ENCODE measurements at places on chromosomes 4 and X.

DNA sequence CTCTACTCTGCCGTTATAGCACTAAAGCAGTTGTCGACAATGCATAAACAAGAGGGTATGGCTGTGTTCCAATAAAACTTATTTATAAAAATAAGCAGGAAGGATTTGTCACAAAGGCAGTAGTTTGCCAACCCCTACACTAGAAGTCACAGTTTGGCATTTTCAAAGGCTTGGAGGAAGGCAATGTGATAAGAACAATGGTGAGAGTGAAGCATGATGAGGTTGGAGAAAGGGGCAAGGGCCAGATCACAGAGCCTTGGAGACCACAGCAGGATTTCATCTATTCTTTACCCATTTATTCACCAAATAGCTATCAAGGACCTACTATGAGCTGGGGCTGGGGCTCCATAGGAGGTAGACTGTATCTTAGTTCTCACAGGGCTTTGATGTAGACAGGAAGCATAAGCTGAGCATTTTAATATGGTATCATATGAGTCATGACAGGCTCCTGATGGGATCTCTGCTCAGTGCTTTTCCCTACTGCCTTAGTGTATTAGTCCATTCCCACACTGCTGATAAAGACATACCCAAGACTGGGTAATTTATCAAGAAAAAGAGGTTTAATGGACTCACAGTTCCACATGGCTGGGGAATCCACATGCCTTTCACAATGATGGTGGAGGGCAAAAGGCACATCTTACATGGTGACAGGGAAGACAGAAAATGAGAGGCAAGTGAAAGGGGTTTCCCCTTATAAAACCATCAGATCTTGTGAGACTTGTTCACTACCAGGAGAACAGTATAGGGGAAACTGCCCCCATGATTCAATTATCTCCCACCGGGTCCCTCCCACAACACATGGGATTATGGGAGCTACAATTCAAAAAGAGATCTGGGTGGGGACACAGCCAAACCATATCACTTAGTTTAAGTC is 58.9 kb downstream of the PPM1K start:
- DNase-seq: no peak

DNA sequence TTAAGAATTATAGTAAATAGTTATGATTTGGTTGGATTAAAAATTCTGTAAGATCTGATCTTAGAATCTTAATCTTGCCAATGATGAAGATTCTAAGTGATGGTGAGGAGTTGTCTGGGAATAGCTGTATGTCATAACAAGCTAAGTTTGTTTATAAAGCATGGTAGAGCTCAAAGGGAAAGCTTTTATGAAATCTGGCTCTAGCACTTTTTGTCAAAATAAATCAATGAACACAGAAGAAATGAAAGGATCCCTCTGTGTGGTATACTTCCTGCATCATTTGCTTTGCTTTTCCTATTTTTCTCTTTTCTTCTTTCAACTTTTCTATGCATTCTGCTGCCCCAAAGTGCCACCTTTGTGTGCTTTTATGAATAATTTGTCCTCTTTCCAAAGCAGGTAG is 193.5 kb upstream of the FAT1 start:
- no peak for DNase-seq

DNA sequence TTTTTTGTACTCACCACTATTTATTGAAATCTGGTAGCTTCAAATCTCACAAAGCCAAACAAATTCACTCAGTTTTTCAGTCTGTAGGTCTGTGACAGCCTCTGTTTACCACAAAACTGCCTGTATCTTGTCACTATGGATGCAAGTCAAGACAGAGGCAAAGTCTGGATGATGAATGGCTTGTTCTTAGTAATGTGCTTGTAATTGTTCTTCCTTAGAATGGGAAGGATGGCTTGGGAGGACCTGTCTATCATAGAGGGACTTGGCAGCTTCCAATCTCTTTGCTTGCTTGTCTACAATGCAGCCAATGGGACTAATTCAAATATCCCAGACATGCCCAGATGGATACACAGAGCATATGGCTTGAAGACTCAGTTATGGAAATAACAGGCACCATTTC is 141.2 kb upstream of the SCML1 start:
- DNase-seq: no peak

DNA sequence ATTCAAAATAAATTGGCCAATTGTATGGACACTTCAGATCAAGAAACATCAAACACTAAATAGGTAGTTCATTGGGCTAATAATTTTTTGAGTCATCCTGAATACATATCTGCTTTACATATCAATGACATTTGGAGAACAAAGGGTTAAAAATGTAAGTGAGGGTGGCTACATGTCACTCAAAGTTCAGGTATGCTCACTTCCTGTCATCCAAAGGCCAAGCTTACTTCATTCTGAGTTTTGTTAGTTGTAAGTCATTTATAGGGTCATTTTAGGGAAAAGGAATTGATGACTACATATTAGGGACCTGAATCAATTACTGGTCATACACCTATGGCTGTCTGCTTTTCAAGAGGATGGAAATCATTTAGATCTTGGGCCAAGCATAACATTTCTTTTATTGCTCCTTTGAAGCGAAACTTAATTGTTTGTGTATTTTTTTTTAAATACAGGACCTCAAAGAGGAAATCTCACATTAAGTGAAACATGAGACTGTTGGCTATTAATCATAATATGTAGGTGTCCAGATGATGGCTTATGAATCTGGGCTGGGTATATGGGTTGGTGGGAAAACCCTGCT is 119.2 kb upstream of the LEF1 start:
- DNase-seq: no peak

- no peak for DNase-seq
Measured at GRCh38 chr4:123994917-123995316, 598.3 kb downstream of the SPRY1 start.

DNA sequence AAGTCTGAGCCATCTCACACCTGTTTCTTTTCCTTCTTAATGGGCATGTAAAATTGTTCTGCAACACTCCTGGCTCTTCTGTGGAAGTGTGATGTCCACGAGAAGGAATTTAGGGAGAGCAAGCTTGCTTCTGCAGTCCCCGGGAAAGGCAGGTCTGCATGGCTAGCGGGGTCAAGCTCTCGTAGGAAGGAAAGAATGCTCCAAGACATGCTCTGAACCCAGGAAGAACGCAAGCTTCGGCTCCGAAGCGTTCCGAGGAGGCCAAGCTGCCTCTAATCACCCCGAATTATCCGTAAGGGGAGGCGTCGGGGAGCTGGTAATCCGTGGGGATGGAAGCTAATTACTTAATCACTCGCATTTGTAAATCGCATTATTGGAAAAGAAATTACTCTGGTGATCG is 177.7 kb downstream of the CRLF2 start:
- DNase-seq: no peak
